ENCODE measurements at places on chromosomes 4 and X. TPM values are rescaled to one million over a fixed set of nuclear protein-coding genes. Genes with fewer than 3 reads are reported as not detected.

DNA sequence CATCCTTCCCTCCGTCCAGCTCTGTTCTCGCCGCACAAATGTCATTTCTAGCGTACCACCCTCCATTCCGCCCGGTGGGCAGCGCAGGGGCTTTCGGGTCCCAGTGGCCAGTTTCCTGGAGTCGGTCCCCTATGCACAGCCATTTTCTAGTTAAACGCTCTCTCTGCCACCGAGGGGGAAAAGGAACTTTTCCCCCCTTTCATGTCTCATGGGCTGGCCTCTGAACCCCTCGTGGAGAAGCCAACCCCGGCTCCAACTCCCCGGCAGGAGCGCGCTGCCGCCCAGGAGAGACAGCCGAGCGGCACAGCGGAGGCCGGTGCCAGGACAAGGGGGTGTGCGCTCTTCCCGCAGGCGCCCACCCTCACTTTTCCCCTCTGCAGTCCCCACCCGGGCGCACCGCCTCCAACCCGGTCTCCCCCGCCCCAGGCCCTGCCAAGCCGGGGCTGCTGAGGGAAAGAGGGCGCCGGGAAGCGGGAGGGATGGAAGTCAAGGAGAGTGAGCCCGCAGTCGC lies 662 bp downstream of the APBB2 start:
- no peak for DNase-seq

- DNase-seq, result no peak
Measured at GRCh38 chrX:2490634-2491033, 10.1 kb downstream of the DHRSX start.

GRCh38 chrX:35090801-35091200 lies 148.2 kb downstream of the FAM47B start:
- no peak for DNase-seq

- DNase-seq, result no peak
Measured at GRCh38 chrX:17025621-17026302, 79.3 kb downstream of the REPS2 start.

DNA sequence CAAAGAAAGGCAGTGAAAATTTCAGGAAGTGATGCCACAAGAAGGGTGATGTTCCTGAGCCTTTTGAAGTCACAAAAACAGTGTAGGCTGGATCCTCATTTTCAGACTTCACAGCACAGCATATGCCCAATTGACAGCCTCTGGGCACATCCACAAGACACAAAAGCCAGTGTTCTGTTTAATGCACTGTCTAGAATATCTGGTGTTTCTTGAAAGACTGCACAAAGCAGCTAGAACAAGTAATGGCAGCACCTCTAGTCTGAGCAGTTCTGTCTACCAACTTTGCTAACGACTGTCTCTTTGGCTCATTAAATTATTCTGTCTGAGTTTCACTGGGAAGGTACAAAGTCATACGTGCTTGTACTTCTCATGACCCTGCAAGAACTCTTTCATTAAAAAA lies 417.1 kb upstream of the GALNT7 start:
- DNase-seq, result no peak

DNA sequence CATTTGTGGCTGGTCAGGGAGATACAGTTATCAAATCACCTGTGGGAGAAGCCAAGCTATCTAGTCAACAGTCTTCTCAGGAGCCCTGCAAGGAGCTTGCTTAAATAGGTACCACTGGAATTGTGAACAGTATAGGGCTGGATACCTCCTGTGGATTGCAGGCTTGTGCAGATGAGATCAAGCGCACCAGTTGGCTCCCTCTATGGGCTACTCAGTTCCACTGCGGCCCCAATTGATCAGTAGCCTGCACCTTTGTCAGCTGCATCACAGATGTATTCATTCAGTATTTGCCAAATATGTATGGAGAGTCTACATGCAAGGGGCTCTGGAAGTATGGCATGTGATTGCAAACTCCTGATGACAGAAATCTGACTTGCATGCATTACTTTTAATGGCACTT lies 28.6 kb downstream of the TEX13A start:
- no peak for DNase-seq

- no peak for DNase-seq
Measured at GRCh38 chrX:46710425-46710824, 48.5 kb downstream of the SLC9A7 start.

- DNase-seq, result no peak
Measured at GRCh38 chr4:88533088-88533790, 9.7 kb upstream of the PYURF start.

GRCh38 chr4:103329642-103330041 lies 131.5 kb upstream of the CENPE start:
- DNase-seq, result no peak

GRCh38 chr4:119946359-119946758 lies 120.3 kb downstream of the MAD2L1 start:
- DNase-seq, result no peak

DNA sequence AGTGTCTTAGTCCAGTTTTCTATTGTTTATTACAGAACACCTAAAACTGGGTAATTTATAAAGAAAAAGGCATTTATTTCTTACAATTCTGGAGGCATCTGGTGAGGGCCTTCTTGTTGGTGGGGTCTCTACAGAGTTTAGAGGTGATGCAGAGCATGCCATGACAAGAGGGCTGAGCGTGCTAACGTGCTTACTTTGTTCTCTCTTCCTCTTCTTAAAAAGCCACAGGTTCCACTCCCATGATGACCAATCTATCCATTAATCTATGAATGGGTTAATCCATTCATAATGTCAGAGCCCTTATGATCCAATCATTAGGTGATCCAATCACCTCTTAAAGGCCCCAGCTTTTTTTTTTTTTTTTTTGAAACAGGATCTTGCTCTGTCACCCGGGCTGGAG lies 291.5 kb upstream of the GALNTL6 start:
- no peak for DNase-seq

- no peak for DNase-seq
Measured at GRCh38 chrX:115364670-115365069, 75.2 kb downstream of the LUZP4 start.

DNA sequence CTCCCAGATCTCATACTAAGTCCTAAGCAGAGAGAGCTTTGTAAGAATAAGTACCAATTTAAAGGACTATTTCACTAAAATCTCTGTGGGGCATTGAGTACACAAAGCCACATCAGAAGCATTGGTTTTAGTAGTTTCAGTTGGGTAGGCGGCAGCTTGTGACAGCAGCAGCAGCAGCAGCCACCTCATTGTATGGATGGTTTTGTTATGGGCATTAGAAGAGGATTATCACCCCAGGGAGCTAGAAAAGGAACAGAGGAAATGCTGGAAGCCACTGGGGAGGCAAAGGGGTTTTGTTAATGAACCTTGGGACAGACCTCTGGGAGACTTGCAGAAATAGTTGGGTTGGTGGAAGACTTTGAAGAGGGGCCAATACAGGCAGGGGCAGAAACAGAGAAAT lies 93.9 kb upstream of the FRMPD3 start:
- DNase-seq, result no peak

DNA sequence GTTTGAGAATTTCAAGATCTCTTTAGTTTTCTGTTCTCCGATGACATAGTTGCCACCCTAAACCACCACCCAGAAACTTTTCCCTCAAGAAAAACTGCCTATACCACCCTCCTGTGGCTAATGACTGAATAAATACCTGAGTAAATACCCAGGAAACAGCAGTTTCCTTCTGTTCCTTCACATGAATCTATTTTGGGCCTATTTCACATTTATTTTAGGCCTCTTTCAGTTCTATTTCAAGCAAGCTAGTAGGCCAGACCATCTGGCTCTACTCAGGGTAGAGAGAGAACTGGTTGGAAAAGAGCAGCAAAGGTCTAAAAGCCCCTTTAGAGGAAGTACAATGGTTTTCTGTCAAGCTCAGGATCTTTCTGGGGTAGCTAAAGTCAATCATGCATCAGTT lies 23.4 kb downstream of the ARHGEF9 start:
- no peak for DNase-seq

DNA sequence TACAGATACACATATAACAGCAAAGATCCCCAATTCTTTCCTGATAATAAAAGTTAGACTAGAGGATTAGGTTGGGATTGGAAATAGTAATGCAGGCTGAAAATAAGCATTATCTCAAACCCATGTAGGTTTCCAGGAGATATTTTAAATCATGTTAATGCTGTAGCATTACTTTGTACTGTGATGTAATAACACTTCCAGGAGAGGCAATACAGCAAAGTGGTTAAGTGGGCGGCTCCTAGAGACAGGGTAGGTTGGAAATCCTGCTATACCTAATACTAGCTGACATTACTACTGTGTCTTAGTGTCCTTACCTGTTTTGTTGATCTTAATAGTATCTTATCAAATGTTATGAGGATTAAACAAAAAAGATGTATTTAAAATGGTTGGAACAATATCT lies 9.6 kb downstream of the PAICS start:
- no peak for DNase-seq

DNA sequence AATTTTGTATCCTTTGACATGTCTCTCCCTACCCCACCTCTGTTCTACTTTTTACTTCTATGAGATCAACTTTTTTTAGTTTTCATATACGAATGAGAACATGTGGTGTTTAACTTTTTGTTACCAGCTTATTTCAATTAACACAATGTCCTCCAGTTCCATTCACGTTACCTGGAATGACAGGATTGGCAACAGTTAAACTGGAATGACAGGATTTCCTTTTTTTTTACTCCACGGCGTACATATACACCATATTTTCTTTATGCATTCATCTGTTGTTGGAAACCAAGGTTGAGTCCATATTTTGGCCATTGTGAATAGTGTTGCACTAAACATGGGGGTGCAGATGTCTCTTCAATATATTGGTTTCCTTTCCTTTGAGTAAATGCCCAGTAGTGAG lies 171.8 kb upstream of the GPC4 start:
- no peak for DNase-seq

GRCh38 chr4:17068392-17068791 lies 169.9 kb upstream of the LDB2 start:
- no peak for DNase-seq

DNA sequence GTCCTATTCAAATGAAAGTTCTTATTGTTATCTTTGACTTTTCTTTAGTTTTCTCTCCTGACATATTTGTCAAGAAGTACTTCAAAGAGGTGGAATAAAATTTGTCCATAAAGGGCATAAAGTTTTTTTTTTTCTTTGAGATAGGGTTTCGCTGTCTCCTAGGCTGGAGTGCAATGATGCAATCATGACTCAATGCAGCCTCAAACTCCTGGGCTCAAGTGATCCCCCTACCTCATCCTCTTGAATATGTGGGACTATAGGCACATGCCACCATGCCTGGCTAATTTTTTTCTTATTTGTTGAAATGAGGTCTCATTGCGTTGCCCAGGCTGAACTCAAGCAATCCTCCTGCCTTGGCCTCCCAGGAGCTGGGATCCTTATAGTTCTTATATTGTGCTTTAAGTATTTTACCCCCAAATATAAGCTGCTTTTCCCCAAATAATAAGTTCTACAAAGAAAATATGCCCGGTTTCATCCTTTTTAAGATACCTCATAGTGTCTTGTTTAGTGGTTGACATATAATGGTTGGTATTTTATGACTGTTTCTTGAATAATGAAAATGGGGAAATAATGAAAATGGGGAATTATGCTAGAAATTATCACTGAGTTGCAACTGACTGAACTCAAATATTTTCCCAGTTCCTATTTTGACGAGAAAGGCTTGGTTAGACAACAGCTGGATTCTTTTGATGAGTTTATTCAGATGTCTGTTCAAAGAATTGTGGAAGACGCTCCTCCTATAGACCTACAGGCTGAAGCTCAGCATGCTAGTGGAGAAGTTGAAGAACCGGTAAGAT lies 11.6 kb downstream of the POLR2B start:
- no peak for DNase-seq

DNA sequence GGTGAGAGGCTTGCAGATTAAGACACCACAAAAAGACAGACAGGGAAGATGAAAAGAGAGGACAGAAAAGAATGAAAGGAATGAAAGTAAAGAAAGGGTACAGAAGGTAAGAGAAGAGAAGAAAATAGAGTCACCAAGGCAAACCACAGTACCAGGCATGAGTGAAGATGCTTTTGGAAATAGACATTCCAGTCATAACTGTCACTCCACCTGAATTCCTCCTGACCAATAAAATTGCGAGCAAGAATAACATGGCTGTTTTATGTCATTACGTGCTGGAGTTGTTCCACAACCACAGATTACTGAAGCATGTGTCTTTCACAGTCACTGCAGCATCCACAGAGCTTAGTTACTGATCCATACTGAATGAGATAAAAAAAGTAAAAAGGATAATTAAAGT lies 864.9 kb upstream of the SLIT2 start:
- DNase-seq, result no peak

DNA sequence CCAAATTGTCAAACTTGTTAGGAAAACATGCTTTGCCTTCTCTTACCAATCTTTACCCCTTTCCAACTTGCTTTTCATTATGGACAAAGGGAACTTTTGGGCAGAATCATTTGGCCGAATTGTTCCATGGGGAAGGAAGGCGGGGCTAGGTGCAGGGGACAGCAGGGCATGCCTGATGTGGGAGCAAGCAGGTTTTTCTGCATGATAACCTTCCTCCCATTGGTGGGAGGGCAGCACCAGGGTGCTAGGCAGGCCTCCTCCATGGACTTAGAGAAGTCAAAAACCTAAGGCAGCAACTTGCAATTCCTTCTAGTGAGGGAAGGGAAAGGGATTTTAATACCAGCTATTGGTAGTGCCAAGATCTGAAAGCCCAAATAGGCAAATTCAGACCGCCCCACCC lies 260.5 kb downstream of the MAPK10 start:
- no peak for DNase-seq

DNA sequence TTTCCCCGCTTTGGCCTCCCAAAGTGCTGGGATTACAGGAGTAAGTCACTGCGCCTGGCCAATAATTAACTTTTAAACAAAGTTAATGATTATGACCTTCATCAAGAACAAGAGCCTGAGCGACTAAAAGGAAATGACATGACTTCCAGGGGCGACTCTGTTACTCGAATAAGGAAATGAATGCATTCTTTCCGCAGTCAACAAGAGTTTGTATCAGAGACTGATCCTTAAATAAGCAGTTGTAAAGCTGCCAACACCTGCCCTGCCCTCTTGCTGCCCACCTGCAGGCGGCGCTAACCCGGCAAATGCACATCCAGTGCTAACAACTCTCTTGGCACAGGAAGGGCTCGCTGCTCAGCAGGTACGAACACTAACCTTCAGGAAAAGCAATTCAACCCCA lies 27.3 kb downstream of the WDR1 start:
- DNase-seq, result no peak

Gene TMEM31
- total RNA-seq, result not detected

Gene CCDC120
- 1.3 TPM for total RNA-seq

Gene CFP
- total RNA-seq, result 6.3 TPM

Gene DCHS2
- 0.04 TPM for total RNA-seq

Gene MANBA
- 41.6 TPM for total RNA-seq

Gene SH3RF1
- 7.8 TPM for total RNA-seq

Gene SHROOM3
- 30.6 TPM for total RNA-seq

Gene TLR6
- total RNA-seq, result 1.2 TPM

Gene AFM
- not detected for total RNA-seq

Gene IL13RA2
- total RNA-seq, result 0.44 TPM
